HCT116 (cell line): ENCODE measurements at places on chromosomes 7 and 10.

- DNase-seq, result no peak
Measured at GRCh38 chr7:41880107-41880506, 177.2 kb upstream of the INHBA start.

DNA sequence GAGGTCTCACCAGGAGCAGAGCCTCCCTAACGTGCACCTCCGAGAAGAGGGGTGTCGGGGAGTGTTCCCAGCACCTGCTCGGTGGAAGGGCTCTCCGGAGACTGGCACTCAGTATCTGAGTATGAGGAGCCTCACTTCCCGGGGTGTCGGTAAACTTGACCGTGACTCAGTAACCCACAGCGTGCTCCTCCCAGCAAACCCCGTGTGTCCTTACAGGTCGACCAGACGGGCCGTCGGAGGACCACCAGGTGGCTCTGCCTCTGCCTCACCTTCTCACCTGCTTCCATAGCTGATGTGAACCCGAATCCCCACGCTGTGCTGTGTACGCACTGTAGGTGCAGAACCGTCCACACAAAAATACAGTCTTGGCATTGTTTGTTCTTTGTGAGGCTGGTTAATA lies 29.0 kb upstream of the KNDC1 start:
- no peak for DNase-seq

- no peak for DNase-seq
Measured at GRCh38 chr7:12630513-12630819, 57.0 kb upstream of the ARL4A start.

GRCh38 chr7:99669782-99670181 lies 10.0 kb downstream of the CYP3A5 start:
- DNase-seq, result no peak

GRCh38 chr7:17005271-17005670 lies 123.5 kb upstream of the AGR3 start:
- DNase-seq, result no peak

DNA sequence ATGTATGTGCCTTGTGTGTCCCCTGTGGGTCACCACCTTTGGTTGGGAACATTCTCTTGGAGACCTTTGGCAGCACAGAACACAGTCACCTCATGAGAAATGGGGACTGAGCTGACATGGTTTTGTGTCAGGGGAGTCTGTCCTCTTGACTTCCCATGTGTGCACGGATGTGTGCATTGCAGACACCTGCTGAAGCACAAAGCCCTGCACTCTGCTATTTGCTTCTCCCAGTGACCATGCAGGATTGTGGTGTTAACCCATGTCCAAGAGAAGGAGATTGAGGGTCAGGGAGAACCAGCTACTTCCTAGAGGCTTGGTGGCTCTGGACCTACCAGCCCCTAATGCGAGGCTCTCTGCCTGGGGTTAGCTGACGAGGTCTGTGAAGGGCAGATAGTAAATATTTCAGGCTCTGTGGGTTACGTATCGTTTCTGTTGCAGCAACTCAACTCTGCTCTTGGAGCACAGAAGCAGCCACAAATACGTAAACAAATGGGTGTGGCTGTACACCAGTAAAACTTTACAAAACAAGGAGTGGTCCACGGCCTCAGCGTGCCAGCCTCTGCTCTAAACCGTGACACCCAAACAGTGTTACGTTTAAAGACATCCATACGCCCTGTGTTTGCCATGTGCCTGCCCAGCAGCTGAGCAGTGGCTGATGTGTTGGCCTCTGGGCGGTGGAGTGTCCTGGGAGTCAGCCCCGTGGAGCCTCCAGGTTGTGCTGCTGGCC lies 51.7 kb downstream of the ADCY1 start:
- no peak for DNase-seq
